Glomerular endothelial cell (primary cell): ENCODE measurements at places on chromosomes 5 and 9. TPM values are rescaled to one million over a fixed set of nuclear protein-coding genes. Genes with fewer than 3 reads are reported as not detected.

MCTP1 gene
- 9.0 and 51.7 TPM in 2 replicates for total RNA-seq

DNA sequence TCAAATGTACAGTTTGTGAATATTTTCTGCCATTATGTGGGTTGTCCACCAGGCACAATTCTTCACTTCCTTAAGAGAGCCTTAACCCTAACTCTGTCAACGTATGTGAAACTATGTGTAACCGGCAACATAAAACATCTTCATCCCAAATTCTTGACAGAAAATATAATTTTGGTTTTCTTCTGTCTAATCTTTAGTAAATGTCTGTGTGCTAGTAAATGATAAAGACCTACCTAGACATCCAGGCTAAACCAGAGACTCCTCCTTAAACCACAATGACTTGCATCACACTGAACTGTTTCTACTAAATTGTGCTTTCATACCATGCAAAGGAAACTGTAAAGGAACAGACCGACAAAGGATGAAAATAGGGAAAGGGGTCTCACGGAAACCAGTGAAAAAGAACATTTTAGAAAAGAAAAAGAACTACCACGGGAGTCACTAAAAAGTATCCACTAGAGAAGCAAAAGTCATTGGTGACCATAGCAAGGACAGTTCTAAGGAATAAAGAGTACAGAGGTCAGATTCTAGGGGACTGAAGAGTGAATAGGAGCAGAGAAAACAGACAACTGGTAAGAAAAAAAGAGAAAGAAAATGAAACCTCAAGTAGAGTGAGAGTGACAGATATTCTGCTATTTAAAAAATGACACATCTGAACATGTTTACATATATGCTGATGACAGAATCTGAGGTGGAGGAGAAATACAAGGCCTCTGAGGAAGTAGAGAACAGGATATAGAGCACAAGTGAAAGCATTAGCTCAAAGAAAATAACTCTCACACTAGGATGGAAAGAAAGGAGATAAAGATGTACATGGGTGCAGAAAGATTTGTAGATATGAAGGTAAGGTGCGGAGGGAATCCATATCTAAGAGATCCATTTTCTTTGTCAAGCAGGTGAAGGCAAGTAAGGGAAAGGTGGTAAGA is 49.4 kb downstream of the FNIP1 start:
- DNase-seq: no peak

SMIM3 gene
- total RNA-seq: 9.6 and 10.2 TPM in 2 replicates

GRCh38 chr5:78550891-78551290 is 97.7 kb downstream of the LHFPL2 start:
- DNase-seq: no peak

- DNase-seq: no peak
Measured at GRCh38 chr9:71830929-71831328, 62.6 kb upstream of the CEMIP2 start.

IL13 gene
- total RNA-seq: not detected in 2 replicates

ZNF354C gene
- 3.1 and 4.6 TPM in 2 replicates for total RNA-seq

GRCh38 chr5:108743319-108743718 is 4.4 kb upstream of the FER start:
- no peak for DNase-seq

- DNase-seq: no peak
Measured at GRCh38 chr5:140576776-140577201, 12.2 kb downstream of the SLC35A4 start.

GRCh38 chr5:67393211-67393610 is 196.6 kb upstream of the CD180 start:
- DNase-seq: no peak

- DNase-seq: no peak
Measured at GRCh38 chr5:181136361-181136955, 5.5 kb upstream of the OR2V1 start.

DNA sequence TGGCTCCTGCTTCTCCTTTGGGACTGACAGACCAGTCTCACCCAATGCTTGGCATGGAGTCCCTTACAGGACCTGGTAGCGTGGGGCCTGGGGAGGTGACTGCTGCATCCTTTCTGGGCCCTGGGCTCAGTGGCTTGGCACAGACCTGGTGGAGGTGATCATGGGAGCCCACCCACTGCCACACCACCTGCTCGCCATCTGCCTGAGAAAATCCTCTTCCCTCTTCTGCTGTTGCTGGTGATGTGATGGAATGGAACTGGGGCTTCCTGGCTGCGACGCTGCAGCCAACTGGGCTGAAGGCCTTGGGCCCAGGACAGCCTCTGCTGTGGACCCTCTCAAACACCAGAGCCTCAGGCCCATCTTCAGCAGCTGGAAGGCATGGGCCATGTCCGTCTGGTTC is 122.5 kb upstream of the PANK3 start:
- no peak for DNase-seq

PTGES gene
- total RNA-seq: 1.1 TPM in 1 of 2 replicates, not detected in the other

ADRA1B gene
- total RNA-seq: 0.39 and 1.3 TPM in 2 replicates

BTNL9 gene
- 0.15 and 2.8 TPM in 2 replicates for total RNA-seq

- DNase-seq: no peak
Measured at GRCh38 chr5:98564836-98565235, 208.6 kb upstream of the RGMB start.

TLX3 gene
- total RNA-seq: not detected in 2 replicates

PTPRD gene
- total RNA-seq: 1.3 and 4.1 TPM in 2 replicates

DNA sequence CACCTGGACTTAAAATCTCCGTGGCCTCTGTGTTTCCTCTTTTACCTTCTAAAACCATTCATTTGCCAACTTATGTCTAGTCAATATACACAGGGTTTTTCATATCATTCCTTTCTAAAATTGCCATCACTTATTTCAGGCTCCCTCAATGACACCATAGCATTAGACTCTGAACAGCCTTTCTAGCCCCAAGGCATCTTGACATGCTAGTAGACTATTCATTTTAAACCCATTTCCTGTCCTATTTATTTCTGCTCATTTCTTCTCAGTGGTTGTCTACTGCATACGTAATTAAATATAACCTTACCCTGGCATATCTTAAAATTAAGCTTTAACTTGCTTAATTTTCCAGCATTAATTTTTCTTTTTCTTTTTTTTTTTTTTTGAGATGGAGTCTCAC is 83.2 kb downstream of the PHAX start:
- DNase-seq: no peak

DNA sequence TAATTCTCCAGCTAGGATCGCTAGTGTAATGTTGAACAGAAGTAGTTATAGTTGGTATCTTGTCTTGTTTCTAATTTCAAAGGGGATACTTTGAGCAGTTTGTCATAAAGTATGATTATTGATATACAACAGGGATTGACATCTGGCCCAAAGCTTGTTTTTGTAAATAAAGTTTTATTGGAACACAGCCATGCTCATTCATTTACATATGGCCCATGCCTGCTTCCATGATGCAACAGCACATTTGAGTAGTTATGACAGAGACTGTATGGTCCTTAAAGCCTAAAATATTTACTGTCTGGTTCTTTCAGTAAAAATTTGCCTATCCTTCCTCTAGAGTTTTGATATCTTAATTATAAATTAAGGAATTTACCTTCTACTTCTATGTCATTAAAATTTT is 69.8 kb downstream of the RPS6 start:
- no peak for DNase-seq
